ENCODE measurements at places on chromosomes 12 and 14.

DNA sequence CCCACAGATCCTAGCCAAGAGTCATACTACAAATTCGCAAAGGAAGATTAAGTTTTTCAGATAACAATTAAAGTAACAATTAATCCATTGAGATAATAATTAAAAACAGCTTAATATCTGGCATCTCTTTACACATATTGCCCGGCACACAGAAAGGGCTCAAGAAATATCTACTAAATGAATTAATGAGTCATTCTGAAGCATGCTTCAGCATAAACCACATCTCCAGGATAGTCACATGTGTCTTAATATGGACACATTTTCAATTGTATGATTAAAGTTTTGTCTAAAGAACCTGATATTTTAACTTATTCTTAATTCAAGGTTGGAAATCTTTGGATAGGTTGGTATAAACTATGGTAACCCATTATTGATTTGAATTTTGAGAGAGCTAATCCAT lies 9.6 kb downstream of the ITPR2 start:
- no peak for DNase-seq

DNA sequence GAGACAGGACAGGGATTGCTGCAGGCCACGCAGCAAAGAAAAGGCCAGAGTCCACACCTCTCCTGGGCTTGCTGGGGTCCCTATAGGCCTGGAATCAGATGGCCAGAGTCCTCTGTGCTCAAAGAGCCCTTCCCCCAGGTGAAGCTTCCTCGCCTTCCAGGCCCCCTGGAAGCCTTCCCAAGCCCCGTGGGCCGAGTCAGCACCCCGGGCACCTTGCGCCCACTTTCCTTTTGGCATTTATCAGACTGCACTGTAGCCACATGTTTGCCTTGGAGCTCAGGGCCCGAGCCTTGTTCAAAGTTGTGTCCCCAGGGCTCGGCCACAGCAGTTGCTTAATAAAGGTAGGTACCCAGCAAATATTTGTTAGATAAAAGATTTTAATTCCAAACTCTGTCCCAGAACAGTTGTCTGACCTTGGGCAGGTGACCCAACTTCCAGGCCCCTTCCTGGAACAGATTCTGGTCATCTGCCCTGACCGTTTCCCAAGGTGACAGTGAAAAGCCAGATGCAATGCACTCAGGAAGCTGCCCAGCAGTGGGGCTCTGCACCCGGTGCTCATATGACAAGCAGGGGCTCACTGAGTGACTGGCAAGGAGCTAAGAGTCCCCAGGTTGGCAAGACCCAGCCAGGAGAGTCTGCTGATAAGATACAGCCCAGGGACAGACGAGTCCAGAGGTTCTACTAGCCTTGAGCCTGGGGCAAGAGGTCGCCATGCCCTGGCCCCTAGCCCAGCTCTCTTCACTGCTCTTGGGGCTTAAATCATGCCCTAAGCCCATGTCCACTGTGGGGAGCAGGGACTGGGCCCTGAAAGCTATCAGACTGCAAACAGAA lies 81.2 kb downstream of the PITPNM2 start:
- peak; percentile 95 for DNase-seq

- DNase-seq = no peak
These were observed 56.3 kb downstream of the RPH3A start for GRCh38 chr12:112847708-112848337.

- no peak for DNase-seq
These were observed 3.2 kb downstream of the USP44 start for GRCh38 chr12:95548056-95548538.

GRCh38 chr12:95443459-95443858 lies 30.5 kb upstream of the METAP2 start:
- DNase-seq = no peak

DNA sequence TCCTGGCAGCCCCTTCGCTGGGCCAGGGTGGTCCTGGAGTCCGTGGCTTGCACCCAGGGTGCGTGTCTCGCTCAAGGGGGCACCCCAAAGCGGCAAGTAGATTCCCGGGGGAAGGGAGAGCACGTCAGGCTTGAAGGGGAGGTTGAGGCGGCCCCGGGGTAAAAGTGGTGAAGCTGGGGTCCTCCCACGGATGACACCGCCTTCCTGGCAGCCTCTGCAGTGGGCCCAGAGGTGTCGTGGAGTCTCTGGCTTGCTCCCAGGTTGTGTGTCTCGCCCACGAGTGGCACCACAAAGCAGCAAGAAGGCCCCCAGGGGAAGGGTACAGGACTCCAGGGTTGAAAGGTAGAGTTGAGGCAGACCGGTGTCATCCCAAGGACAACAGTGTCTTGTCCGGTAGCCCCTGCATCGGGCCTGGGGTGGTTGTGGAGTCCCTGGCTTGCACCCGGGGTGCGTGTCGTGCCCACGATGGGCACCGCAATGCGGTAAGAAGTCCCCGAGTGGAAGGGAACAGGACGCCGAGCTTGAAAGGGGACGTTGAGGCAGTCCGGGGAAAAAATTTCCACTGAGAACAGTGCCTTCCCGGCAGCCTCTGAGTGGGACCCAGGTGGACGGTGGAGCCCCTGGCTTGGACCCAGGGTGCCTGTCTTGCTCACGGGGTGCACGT lies 158.0 kb upstream of the ALG10B start:
- no peak for DNase-seq

DNA sequence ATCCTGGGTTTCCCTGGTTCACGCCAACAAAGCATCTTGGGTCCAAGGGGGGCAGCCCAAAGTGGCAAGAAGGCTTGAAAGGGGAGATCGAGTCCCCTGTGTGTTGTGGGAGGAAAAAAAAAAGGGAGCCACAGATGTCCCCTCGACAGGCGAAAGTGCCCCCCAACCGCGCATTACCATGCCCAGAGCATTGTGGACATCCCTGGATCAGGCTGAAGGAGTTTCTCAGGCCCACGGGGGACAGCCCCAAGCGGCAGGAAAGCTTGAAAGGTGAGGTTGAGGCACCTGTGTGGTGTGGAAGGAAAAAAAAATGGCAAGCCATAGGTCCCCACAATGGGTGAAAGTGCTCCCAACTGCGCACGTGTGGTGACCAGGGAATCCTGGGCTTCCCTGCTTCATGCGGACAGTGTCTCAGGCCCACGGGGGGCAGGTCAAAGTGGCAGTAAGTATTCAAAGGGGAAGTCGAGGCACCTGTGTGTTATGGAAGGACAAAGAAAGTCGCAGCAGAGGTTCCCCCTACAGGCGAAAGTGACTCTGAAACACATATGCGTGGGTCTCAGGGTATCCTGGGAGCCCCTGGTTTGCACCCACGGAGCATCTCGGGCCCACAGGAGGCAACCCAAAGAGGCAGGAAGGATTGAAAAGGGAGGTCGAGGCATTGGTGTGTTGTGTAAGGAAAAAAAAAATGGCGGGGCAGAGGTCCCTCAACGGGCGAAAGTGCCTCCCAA lies 580.1 kb downstream of the ALG10 start:
- peak; percentile 22 for DNase-seq

Data from left lobe of liver (tissue), 2 donors.